ENCODE measurements at places on chromosomes 5 and 9. TPM values are rescaled to one million over a fixed set of nuclear protein-coding genes. Genes with fewer than 3 reads are reported as not detected.

MYOT gene
- total RNA-seq, result not detected

SPATA31C1 gene
- not detected for total RNA-seq

C5orf58 gene
- not detected for total RNA-seq

SLC25A2 gene
- 0.67 TPM for total RNA-seq

GRCh38 chr5:56543441-56544388, 271.6 kb upstream of the MAP3K1 start:
- peak overlapping the region; percentile 46 for H3K27ac ChIP-seq
- H3K27me3 ChIP-seq, result no peaks in the 10 kb centered on the region
- peak; percentile 45 for DNase-seq
- H3K36me3 ChIP-seq, result no peaks in the 10 kb centered on the region
- peaks cover 23% of the 10 kb centered on the region for H3K4me1 ChIP-seq
- no peak overlapping the region for H3K4me3 ChIP-seq

DNA sequence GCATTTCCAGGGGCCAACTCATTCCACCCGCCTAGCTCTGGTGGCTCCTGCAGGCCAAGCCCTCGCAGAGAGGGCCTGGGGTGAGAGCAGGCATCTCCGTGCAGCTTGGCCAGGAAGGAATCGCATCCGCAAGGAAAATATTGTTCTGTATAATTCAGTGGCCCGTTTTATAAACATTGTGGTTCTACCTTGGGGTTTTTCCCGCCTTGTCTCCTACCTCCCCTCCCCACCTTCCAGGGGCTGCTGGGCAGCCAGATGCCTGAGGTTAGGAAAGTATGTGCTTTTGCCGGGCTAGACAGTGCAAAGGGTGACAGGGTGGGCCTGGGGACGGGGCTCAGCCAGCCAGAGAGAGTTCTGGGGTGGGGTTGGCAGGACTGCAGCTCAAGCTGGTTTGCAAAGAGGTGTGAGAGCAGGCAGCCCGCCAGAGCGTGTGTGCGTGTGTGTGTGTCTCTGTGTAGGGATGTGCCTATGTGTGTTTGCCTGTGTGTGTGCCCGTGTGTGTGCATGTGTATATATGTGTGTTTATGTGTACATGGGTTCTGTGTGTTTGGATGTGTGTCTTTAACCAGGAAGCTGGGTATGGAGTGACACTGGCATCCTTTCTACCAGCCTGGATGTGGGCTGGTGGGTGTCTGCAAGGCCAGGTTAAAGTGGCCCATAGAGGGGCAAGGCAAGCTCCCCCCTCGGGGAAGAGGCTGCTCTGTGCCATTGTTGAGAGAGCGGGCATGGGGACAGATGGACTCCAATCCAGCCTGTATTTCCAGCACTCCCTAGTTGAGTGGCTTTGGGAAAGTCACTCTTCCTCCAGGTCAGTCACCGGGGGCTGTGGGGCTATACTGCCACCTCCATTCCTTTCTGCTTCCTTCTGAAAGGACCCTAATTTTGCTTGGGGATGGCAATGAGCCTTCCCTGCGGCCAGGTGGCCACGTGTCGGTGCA, 10.6 kb upstream of the SLC2A6 start:
- H3K27ac ChIP-seq, result no peak overlapping the region
- H3K27me3 ChIP-seq, result no peaks in the 10 kb centered on the region
- no peaks in the 10 kb centered on the region for H3K36me3 ChIP-seq
- H3K4me3 ChIP-seq, result no peak overlapping the region
- DNase-seq, result no peak

- no peak overlapping the region for H3K4me3 ChIP-seq
- H3K27me3 ChIP-seq, result no peaks in the 10 kb centered on the region
- DNase-seq, result no peak
- peaks cover 50% of the 10 kb centered on the region for H3K4me1 ChIP-seq
- H3K27ac ChIP-seq, result peak overlapping the region; percentile 61
Measured at GRCh38 chr5:77427998-77428397, 64.1 kb downstream of the WDR41 start.

DNA sequence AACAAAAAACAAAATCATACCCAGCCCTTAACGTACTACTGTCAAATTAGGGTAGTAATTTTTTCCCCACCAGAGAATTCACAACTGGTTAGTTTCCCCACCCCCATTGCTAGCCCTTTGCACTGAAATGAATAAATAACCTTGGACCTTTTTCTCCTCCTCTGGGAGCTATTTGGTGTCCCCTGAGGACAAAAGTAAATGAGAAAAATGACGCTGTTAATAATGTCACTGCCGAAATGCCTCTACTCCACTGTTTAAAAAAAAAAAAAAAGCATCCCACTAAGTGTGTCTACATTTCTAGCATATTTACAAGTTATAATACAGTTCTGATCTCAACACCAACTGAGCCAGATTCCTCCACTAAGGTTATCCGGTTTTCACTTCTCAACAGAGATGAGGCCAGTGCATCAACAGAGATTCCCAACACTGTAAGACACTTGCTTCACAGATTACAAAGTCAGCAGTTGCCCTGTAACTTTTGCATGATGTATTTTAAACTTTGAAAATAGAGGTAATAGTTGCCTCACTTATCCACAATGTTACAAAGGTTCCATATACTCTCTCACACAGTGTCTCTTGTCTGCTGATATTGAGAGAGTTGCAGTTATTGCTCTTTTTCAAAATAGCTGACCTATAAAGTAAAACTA, 5.1 kb upstream of the NFIB start:
- H3K36me3 ChIP-seq, result no peaks in the 10 kb centered on the region
- no peak for DNase-seq
- peaks cover 1% of the 10 kb centered on the region for H3K27me3 ChIP-seq
- no peaks in the 10 kb centered on the region for H3K4me1 ChIP-seq
- no peak overlapping the region for H3K4me3 ChIP-seq

GRCh38 chr5:132478366-132478871, 12.2 kb downstream of the IRF1 start:
- no peak for DNase-seq
- no peaks in the 10 kb centered on the region for H3K36me3 ChIP-seq
- H3K4me3 ChIP-seq, result no peak overlapping the region
- peaks cover 41% of the 10 kb centered on the region for H3K4me1 ChIP-seq
- no peaks in the 10 kb centered on the region for H3K27me3 ChIP-seq
- H3K27ac ChIP-seq, result no peak overlapping the region

GRCh38 chr5:97545446-97545845, 362.4 kb upstream of the RIOK2 start:
- DNase-seq, result no peak
- no peaks in the 10 kb centered on the region for H3K27me3 ChIP-seq
- H3K27ac ChIP-seq, result no peak overlapping the region
- H3K36me3 ChIP-seq, result no peaks in the 10 kb centered on the region
- no peak overlapping the region for H3K4me3 ChIP-seq

- H3K4me1 ChIP-seq, result no peaks in the 10 kb centered on the region
- H3K36me3 ChIP-seq, result no peaks in the 10 kb centered on the region
- H3K27me3 ChIP-seq, result no peaks in the 10 kb centered on the region
- no peak for DNase-seq
Measured at GRCh38 chr9:28320616-28321015, 747.3 kb upstream of the C9orf72 start.

DNA sequence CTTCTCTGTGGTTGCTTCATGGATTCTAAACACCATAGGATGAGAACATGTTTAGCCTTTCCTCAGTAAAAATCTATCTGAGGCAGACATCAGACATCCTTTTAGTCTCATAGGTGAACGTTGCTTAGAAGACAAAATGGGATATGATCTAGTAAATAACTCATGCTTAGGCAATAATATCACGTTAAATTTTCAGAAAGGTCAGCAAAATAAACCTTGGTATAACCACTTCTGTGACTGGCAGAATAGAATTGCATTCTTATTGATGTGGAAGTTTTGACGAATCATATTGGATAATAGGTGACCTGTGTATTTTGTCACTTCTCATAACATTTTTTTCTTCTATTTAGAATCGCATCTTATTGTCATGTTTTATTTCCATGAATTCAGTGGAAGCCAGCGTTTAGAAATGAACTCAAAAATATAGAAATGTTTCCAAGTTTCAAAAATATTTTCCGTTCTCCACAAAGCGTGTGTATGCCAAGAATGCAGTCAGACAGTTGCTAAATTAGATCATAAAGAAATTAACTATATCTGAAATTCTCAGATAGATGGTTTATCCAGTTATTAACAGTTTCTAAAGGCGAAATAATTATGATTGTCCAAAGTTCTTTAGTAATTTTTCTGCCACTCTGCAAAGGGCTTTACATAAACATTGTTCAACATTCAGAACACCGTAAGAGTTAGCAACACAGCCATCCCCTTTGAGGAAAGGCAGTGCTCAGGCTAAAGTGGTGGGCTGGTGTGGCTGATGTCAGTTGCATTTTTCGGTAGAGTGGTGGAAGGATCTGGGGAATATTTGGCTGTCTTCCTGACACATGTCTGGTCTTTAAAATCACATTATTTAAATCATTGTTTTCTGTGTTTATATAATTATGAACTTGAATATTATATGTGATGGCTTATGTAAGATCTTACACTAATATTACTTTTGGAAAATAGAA, 827.2 kb downstream of the MTRR start:
- H3K27me3 ChIP-seq, result no peaks in the 10 kb centered on the region
- DNase-seq, result no peak
- H3K4me1 ChIP-seq, result no peaks in the 10 kb centered on the region
- H3K36me3 ChIP-seq, result no peaks in the 10 kb centered on the region
- H3K27ac ChIP-seq, result no peak overlapping the region
- H3K4me3 ChIP-seq, result no peak overlapping the region

Measured in Caco-2 (cell line).